ENCODE measurements at places on chromosomes 3 and 15.
A peak's percentile ranks its signal among the peaks of the same experiment; 100 is the strongest.

DNA sequence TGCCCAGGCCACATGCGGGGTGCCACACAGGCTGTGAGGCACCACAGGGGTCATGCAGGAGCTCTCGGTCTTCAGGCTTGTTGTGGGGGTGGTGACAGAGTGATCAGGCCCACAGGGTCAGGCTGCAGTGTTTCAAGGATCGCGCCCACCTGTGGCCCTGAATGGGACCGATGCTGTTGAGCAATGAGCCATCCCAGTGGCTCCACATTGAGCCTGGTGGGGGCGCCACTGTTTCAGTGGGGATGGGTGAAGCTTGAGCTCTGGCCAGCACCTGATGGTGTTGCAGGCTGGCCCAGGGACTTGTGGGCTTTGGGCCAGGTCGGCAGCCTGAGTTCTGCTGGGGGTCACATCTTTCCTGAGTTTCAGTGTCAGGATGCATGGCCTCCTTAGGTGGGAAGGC lies 230.1 kb downstream of the UBE3A start:
- no peak for DNase-seq

- DNase-seq = peak; percentile 14
Observed at GRCh38 chr15:67303490-67304363, 49.1 kb downstream of the IQCH start.

GRCh38 chr3:103693831-103694230 lies 1259.0 kb downstream of the ZPLD1 start:
- no peak for DNase-seq

DNA sequence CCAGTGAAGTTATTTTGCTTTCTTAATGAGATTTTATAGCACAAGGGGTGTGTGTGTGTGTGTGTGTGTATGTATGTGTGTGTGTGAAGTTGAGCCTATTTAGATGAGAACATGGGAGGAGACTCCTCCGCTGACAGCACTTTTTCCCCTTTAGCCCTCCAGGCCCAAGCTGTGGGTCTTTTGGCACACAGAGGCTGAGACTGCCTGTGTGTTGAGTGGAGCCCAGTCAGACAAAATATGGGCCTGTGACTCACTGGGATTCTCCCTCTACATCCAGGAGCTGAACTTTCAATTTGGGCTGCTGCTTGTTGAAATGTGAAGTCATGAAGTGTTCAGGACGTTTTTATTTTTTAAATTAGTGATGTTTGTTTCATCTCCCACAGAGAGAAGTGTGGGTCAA lies 108.0 kb downstream of the MFSD1 start:
- peak; percentile 56 for DNase-seq

GRCh38 chr3:61331929-61332552 lies 80.8 kb upstream of the FHIT start:
- peak; percentile 20 for DNase-seq

DNA sequence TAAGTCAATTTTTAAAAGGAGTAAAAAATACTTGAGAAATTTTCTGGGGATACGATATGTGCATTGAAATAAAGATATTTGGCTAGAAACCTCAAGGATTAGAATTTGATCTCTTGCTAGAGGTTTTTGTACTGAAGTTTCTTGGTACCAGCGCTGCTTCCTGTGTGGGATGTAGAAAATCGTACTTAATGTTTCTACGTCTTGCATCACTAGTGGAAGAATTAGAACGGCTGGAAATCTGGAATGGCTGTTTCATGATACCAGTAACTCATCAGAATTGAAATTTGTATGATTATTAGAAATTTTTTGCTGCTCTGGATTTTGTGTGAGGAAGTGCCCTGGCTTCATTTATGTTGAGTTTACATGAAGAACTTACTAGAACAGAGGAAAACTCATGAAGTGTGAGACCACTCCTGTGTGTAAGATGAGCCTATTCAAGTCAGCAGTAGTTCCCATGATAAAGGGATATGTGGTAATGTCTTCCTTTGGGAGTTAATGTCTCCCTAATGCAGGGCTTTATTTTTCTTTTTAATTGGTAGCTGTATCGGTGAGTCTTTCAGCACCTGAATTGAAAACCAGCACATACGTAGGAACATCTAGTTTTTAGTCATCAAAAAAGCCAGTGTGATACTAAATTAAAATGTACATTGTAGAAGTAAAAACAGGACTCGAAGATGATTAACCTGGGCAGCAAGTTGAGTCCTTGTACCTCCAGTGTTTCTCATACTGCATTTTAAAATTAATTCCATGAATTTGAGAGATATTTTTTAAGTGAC lies 3.2 kb downstream of the KBTBD8 start:
- no peak for DNase-seq

DNA sequence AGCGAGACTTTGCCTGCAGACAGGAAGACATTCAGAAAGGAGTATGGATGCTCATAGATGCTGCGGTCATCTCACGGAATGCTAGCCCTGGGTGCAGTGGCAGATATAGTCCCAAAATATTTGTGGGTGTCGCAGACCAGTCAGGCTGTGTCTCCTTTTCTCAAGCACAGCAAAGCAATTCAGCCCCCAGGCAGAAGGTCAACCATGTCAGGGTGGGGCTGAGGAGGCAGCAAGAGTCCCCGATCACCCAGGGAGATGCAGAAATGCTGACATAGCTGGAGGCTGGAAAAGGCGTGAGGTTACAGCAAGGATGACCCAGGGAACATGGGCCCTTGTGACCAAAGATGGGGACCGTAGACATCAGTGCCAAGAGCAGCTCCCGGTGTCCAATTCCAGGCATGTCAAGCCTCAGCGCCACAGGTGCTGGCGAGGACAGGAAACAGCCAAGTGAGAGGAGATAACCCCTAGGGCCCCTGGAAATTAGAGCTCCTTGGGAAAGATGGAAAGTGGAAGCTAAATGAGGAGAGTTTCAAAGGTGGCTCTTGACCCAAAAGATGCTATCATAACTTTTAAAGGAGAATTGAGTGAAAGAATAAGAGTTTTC lies 81.2 kb upstream of the ABHD17C start:
- DNase-seq = no peak

GRCh38 chr3:4606911-4607310 lies 113.8 kb downstream of the ITPR1 start:
- DNase-seq = no peak

DNA sequence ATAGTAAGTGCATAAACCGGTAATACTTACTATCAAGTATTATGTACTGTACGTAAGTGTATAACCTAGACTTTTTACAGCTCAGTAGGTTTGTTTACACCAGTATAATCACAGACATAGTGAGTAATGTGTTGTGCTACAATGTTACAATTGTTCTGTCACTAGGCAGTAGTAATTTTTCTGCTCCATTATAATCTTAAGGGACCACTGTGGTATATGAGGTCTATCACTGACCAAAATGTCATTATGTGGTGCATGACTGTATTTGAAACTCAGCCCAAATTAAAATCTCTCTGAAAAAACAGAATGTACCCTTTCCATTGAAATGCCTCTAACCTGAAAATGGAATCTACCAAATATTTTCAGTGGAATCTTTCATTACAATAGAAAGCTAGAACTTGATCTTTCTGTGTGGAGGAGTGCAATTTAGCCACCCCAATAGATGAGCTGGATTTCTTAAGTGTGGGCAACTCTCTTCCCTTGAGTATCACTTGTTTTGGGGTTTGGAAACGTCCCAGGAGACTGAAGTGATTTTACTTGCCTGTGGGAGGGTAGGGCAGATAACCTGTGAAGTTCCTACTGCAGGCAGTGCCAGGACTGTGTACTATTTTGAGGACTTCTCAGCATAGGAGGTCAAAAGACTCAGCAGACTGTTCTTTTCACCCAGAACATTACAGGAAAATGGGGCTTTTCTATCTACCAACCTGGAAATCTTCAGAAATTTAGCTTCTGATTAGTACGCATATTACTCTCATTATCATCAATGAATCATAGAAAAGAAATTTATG lies 50.9 kb downstream of the FAM98B start:
- DNase-seq = no peak

DNA sequence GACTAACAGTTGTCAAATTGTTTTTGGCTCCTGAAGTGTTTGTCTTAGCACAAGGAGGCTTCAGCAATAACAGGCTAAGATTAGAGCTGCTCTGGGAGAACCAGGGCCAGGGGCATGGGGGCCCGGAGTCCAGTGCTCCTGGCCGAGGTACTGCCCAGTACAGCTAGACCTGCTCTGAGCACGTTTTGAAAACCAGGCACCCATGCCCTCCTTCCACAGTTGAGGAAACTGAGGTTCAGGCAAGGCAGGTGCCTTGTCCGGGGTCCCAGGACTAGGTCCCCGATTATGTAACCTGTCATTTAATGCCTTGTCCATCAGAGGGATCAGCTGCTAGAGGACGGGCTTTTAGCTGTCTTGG lies 19.2 kb downstream of the KBTBD13 start:
- no peak for DNase-seq

DNA sequence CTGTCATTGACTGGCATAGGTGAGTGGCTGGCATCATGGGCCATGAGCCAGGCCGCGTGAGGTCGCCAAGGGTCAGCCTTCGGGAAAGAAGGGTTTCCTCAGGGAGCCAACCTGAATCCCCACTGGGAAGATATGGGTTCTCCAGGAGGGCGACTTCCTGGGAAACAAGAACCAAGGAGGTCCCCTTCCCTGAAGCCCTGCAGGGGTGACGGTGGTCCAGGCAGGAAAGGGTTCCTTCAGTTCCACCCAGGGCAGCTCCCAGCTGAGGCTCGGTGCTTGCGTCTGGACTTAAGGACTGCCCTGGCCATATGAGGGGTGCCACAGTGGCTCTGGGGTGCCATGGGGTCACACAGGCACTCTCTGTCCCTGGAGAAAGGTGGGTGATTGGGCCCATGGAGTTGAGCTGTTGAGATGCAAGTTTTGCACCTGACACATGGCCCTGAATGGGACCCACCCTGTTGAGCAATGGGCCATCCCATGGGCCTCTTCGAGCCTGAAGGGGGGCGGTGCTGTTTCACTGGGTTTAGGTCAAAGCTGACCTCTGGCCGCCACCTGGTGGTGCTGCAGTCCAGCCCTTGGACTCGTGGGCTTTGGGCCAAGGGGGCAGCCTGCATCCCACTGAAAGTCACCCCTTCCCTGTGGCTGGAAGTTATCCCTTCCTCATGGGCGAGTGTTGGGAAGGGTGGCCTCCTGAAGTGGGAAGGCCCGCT lies 228.1 kb downstream of the SNRPN start:
- no peak for DNase-seq

DNA sequence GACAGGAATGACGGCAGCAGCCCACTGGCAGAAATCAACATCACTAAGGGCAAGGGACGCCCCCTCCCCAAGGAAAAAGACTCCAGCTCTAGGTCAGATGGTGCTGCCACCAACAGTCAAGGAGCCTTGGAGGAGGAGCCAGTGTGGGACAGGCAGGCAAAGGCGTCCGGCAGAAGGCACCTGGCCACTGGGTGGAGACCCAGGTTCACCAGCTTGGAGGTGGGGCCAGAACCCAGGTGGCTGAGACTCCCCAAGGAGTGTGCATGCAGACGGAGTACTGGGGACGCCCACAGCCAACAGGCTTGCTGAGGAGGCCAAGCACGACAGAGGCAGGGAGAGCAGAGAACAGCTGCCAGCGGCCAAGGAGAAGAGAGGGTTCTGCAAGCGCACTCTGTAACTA lies 35.2 kb downstream of the PTPN23 start:
- no peak for DNase-seq

DNA sequence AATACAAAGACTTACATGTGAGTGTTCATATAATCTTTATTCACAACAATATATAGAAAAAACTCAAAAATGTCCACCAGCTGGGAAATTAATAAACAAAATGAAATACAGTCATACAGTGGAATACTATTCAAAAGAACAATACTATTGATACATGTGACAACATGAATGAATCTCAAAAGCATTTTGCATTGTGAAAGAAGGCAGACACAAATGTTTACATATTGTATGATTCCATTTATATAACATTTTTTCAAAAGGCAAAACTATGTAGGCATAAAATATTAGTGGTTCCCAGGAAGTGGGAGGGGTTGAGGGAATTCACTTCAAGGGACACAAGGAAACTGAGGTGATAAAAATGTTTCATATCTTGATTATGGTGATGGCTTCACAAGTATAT lies 303.2 kb downstream of the CTNNB1 start:
- DNase-seq = peak; percentile 56

- no peak for DNase-seq
Observed at GRCh38 chr3:132311316-132311715, 5.9 kb upstream of the ACP3 start.

DNA sequence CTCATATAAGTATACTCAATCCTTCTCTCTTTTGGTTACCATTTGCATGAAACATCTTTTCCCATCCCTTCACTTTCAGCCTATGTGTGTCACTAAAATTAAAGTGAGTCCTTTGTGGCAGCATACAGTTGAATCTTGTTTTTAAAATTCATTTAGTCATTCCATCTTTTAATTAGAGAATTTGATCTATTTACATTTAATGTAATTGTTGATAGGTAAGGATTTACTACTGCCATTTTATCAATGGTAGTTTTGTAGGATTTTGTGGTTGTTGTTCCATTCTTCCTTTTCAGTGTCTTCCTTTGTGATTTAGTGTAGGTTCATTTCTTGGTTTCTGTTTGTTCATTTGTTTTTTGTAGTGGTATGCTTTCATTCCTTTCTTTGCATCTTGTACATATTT lies 191.9 kb upstream of the CTNNB1 start:
- no peak for DNase-seq

- DNase-seq = no peak
Observed at GRCh38 chr3:138594935-138595610, 1.0 kb upstream of the CEP70 start.

DNA sequence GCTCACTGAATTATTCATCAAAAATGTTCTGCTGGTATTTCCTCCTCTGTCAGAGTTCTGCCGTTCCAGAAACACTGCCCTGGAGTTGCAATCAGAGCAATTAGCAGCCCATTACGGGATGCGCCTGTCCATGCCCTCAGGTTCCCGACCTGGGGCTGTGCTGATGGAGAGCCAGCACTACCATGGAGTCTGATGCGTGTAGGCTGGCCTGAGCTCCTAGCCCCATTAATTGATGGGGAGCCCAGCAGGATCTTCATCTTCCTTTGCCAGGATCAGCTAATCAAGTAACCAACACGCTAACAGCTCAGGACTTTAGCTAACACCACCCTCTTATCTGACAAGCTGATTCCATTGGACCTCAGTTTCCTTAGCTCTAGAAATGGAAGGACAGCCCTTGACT lies 164.2 kb downstream of the ABHD5 start:
- no peak for DNase-seq

DNA sequence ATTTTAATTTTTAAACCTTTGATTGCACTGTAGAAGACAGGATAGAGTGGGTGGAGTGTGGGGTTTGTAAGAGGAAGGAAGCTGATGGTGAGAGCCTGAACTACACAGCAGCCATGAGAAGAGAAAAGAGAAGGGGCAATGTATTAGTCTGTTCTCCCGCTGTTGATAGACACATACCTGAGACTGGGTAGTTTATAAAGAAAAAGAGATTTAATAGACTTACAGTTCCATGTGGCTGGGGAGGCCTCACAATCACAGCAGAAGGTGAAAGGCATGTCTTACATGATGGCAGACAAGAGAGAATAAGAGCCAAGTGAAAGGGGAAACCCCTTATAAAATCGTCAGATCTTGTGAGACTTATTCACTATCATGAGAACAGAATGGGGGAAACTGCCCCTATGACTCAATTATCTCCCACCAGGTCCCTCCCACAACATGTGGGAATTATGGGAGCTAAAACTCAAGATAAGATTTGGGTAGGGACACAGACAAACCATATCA lies 37.3 kb downstream of the STARD5 start:
- DNase-seq = no peak

GRCh38 chr3:126932188-126932931 lies 50.6 kb upstream of the PLXNA1 start:
- DNase-seq = peak; percentile 34

GRCh38 chr3:113771993-113772392 lies 25.2 kb downstream of the ATP6V1A start:
- DNase-seq = no peak

- DNase-seq = peak; percentile 55
Observed at GRCh38 chr3:12708584-12709192, 44.8 kb upstream of the RAF1 start.

- DNase-seq = no peak
Observed at GRCh38 chr3:69463531-69463930, 77.6 kb upstream of the FRMD4B start.

Measured in fibroblast of skin of scalp (primary cell).